Hepatocyte (in vitro differentiated cells): ENCODE measurements at places on chromosomes 4 and X. TPM values are rescaled to one million over a fixed set of nuclear protein-coding genes. Genes with fewer than 3 reads are reported as not detected.

- H3K36me3 ChIP-seq = no peaks in the 10 kb centered on the region
- no peak for DNase-seq
- no peak overlapping the region for H3K27ac ChIP-seq
- no peak overlapping the region for H3K4me3 ChIP-seq
- no peaks in the 10 kb centered on the region for H3K4me1 ChIP-seq
- no peaks in the 10 kb centered on the region for H3K27me3 ChIP-seq
Measured at GRCh38 chrX:118763489-118763888, 36.1 kb downstream of the IL13RA1 start.

Gene ZDHHC15
- total RNA-seq = 1.00 and 1.3 TPM in 2 replicates

Gene SLITRK2
- 0.03 and 0.04 TPM in 2 replicates for total RNA-seq

Gene ABCG2
- 10.0 and 11.6 TPM in 2 replicates for total RNA-seq

GRCh38 chr4:62324215-62324614, 1124.1 kb downstream of the ADGRL3 start:
- no peak overlapping the region for H3K27ac ChIP-seq
- DNase-seq = no peak
- no peaks in the 10 kb centered on the region for H3K36me3 ChIP-seq

DNA sequence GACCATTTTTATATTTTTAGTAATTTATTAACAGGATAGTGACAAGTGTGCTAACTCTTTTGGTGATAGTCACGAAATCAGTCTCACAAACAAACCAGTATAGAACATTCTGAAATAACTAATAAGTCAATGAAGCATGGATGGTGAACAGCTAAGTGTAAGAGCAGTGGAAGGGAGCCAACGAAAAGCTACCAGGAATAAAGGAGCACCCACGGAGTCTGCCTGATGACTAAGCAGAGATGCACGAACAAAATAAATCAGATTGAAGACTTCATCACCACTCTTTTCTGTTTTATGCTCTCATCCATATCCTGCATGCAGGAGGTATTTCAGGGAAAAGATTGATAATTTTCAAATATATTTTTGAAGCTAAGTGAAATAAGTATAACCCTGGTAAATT, 891.1 kb upstream of the HS3ST1 start:
- H3K36me3 ChIP-seq = no peaks in the 10 kb centered on the region
- no peaks in the 10 kb centered on the region for H3K4me1 ChIP-seq
- DNase-seq = no peak

Gene LAMP2
- total RNA-seq = 223 and 228 TPM in 2 replicates

Gene SLIT2
- 26.0 and 33.1 TPM in 2 replicates for total RNA-seq

DNA sequence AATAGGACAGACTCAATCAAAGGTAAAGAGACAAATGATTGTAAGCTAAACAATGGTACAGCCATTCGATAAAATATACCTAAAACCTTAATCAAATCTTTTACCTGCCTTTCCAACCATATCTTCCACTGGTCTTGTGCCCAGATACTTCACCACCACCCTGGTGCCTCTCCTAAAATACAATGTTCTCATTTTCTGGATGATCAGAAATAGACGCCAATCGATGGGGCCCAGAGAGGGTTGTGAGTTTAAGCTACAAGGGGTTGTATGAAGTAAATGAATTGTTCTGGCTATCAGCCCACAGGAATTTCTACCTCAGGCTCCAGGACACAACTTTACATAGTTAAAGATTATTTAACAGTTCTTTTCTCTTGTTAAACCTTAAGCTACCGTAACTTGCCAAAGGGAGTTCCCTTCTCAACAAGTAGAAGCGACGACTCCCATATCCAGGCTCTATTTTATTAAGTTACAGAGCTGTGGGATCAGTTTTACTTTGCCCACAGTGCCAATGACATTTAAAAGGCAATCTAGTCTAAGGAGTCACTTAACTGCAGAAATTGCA, 99.1 kb downstream of the CHRNA9 start:
- H3K27me3 ChIP-seq = no peaks in the 10 kb centered on the region
- no peak for DNase-seq
- no peak overlapping the region for H3K27ac ChIP-seq
- H3K36me3 ChIP-seq = no peaks in the 10 kb centered on the region
- H3K4me3 ChIP-seq = no peak overlapping the region

Gene ARAP2
- 11.7 and 22.7 TPM in 2 replicates for total RNA-seq

DNA sequence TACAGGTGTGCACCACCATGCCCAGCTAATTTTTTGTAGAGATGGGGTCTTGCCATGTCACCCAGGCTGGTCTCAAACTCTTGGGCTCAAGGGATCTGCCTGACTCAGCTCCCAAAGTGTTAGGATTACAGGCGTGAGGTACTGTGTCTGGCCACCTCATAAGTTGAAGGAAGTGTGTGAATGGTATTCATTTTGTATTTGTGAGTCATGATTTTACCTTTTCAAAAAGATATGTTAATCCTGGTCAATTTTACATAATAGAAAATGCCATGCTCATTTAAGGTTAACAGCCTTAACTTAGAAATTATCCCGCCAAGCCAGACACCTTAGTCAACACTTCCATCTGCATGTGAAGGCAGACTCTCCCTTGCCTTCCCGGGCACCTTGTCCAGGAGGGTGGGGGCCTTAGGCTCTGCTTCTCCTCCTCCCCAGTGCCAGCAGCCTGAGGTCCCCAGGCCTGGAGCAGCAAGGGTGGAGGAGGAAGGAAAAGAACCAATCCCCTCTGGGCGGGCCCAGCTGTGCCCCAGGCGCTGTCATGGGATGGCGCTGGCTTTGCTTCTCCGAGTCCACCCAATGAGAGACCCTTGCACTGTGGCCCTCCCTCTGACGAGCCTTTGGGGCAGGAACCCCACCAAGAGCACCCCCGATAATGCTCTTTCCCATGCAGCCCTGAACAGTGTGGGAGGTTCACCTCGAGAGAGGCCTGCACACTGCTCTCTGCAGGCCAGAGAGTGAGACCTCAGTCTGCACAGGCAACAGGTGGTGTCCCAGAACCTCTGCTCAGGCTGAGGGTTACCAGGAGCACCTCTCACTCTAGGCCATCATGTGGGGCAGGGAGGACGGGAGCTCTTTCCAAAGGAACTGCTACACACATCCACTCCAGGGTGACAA, 37.3 kb downstream of the RNF212 start:
- DNase-seq = no peak
- H3K27me3 ChIP-seq = no peaks in the 10 kb centered on the region
- no peak overlapping the region for H3K27ac ChIP-seq
- H3K4me3 ChIP-seq = no peak overlapping the region
- H3K36me3 ChIP-seq = no peaks in the 10 kb centered on the region

- H3K4me1 ChIP-seq = no peaks in the 10 kb centered on the region
- no peaks in the 10 kb centered on the region for H3K36me3 ChIP-seq
- H3K27me3 ChIP-seq = no peaks in the 10 kb centered on the region
- H3K4me3 ChIP-seq = no peak overlapping the region
- H3K27ac ChIP-seq = no peak overlapping the region
Measured at GRCh38 chr4:1160351-1160750, 12.0 kb downstream of the SPON2 start.

DNA sequence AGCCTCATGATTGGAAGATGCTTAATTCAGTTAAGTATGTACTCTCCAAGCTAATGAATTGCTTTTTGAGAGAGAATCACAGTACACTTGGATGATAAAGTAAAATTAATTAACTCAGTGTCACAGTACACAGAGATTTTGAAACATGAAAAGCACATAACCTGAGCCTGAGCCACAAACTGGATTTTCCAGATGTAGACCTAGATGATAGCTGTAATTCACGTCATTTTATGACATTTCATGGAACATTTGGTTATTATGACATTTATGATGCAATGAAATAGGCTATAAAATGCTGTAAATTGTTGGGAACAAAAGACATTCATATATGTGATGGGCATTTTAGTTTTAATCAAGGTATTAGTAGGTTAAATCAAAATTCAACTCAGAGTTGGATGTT, 983.7 kb downstream of the STPG2 start:
- H3K4me1 ChIP-seq = no peaks in the 10 kb centered on the region
- H3K27ac ChIP-seq = no peak overlapping the region
- DNase-seq = no peak
- no peaks in the 10 kb centered on the region for H3K36me3 ChIP-seq
- no peak overlapping the region for H3K4me3 ChIP-seq

Gene GRIPAP1
- 17.8 and 20.2 TPM in 2 replicates for total RNA-seq
